SK-N-MC (cell line): ENCODE measurements at places on chromosomes 4 and X.

GRCh38 chr4:167578906-167579305 lies 344.6 kb upstream of the SPOCK3 start:
- DNase-seq: no peak

DNA sequence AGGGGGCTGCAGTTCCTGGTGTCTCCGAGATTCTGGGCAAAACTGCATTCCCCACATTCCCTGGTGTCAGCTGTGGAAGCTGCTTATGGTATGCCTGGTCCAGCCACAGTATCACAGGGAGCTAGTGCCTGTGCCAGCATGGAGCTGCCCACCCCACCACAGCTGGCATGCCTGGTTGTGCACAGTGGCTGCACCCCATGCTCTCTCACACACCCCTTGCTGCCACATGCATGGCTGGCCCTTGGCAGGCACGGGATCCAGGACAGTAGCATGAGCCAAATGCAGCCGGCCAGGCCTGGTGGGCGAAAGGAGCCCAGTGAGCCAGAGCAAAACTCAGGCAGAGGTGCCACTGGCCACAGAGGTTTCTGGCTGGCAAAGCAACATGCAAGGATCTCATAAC lies 418.0 kb upstream of the SPOCK3 start:
- DNase-seq: no peak

DNA sequence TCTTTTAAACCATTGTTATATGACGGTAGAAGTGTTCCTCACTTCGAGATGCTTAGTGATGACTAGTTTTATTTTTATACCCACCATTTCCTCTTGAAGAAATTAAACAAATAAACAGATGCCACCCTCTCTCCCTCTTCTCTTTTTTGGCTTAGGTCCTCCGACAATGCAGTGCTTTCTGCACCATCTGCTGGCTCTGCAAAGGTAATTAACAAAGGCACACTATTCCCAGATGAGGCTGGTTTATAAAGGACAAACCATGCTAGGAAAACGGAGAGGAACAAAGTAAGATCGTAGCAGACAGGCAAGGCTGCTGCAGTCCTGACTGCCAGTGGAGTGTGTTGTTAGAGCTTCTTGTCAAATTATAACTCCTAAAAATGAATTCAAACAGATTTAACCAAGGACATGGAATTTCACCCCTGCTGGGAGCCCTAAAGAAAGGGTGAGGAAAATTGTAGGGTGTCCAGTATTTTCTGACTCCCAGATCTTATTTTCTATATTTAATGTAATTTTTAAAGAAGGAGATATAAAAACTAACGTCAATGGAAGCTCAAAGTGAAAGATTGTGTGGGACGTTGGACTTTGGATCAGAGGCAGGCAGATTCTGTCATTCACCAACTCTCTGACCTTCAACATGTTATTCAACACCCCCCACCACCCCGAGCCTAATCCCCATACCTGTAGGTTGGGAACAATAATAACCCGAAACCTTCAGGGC lies 142.1 kb downstream of the CPEB2 start:
- no peak for DNase-seq

GRCh38 chr4:2948895-2949781 lies 14.1 kb downstream of the NOP14 start:
- DNase-seq: no peak

GRCh38 chr4:47915378-47915777 lies 995 bp upstream of the NFXL1 start:
- no peak for DNase-seq

GRCh38 chrX:13808293-13808692 lies 8.6 kb downstream of the GPM6B start:
- no peak for DNase-seq

DNA sequence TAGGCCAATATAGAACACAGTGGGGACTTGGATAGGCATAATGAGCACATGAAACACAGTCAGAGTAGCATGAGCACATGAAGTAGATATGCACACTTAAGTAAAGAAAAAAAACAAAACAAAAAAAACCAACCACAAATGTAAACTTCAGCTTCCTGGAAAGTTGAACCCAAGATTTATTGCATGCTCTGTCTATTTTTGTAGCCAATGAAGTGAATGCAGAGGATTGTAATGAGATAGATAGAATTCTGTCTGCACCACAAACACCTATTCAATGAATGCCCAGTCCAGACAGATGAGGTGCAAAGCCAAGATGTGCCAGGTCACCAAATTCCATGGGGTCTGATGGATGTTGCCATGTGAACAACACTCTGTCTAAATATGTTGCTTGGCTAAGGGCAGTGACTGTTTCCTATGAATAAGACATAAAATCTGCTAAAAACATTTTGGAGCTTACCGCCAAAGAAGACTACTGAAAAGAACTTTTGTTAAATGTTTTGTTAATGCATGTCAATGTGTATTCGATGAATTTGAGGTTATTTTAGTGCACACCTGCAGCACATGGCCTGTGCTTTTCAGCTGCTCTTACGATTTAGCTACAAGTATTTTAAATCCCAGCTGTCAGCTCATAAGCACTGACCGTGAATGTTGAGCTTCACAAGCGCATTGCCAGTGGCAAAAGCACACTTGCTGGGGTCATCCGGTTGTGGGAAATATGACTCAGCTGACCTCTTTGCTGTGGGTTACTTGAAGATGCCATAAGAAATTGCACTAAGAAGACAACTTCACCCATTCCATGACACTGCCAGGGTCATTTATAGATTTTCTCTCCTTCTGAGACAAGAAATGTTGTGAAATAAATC lies 374.8 kb upstream of the GNPDA2 start:
- no peak for DNase-seq

GRCh38 chr4:169582203-169582602 lies 30.2 kb downstream of the NEK1 start:
- DNase-seq: no peak

GRCh38 chr4:182022909-182023308 lies 220.3 kb upstream of the TENM3 start:
- DNase-seq: no peak

DNA sequence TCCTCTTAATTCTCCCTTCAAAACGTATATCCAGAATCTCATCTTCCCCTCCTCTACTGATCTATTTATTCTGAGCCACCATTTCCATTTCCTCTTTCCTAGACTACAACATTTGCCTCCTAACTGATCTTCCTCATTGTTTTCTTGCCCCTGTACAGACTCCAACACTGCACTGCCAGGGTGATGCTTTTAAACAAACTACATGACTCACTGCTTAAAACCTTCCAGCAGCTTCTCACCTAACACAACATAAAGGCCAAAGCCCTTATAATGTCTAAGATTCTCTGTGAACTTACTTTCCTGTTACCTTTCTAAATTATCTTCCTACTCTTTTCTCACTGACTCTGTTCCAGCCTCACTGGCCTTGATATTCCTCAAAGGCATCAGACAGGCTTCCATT lies 161.0 kb upstream of the HS3ST1 start:
- no peak for DNase-seq

DNA sequence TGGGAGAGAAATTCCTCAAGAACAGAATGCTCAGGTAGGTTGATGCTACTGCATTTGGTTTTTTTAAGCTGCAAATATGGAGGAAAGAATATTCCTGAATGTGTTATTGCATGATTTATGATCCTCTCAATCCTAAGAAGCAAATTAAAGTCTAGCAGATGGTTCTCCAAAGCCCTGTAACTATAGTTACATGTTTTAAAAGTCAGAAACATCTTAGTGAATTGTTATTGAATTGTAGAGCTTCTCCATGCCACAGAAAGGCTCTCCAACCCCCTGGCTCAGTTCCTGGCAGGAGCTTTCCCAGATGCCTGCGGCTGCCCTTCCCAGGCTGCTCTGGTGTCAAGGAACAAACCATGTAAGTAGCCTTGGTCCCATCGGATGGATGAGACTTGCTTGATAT lies 227.8 kb upstream of the GATB start:
- DNase-seq: no peak

- no peak for DNase-seq
These were observed 148.1 kb upstream of the SH3RF1 start for GRCh38 chr4:169418846-169419245.

GRCh38 chr4:55571806-55572205 lies 20.2 kb downstream of the PDCL2 start:
- DNase-seq: no peak

DNA sequence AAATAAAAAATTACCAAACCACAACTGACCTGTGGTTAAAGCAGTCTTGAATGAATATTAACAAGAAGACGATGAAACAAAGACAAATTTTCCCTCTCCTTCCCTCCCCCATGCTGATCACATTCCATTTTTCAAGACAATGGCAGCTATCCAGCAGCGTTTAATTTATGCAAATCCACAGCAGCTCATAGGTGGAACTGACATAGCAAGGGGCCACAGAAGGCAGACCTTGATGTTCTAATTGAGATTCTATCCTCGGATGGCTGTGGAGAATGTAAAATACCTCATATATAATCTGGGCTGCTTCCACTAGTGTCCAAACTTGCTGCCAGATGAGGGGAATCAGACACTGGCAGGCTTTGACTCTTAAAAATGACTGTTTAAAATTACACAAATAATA lies 211.5 kb downstream of the CHRDL1 start:
- no peak for DNase-seq

DNA sequence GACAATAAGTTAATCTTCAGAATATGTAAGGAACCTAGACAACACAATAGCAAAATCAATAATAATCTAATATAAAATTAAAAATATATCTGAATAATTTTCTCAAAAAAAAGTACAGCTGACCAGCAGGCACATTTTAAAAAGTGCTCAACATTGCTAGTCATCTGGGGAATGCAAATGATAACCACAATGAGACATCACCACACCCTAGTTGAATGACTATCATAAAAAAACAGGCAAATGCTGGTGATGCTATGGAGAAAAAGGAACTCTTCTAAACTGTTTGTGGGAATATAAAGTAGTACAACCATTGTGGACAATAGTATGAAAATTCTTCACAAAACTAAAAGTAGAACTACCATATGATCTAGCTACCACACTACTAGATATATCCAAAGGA lies 956.9 kb upstream of the NDST4 start:
- no peak for DNase-seq

- no peak for DNase-seq
These were observed 615.8 kb downstream of the TRAM1L1 start for GRCh38 chr4:116469582-116469981.

- no peak for DNase-seq
These were observed 19.7 kb downstream of the FAM47E start for GRCh38 chr4:76271248-76271647.

DNA sequence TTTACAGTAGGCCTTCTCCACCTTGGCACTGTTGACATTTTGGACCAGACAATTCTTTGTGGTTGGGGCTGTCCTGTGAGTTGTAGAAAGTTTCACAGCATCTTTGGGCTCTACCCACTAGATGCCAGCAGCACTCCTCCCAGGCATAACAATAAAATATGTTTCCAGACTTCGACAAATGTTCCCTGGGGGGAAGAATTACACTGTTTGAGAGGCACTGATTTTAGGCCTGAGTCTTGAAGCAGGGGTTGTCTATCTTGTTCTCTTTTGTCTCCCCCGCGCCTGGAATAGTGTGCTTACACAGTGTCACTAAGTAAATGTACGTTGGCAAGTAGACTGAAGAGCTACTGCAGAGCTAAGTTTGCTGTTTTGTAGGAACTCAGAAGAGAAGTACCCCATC lies 254.4 kb upstream of the BOD1L1 start:
- no peak for DNase-seq

GRCh38 chr4:178672512-178672911 lies 1230.3 kb upstream of the AGA start:
- DNase-seq: no peak

GRCh38 chr4:113692809-113693411 lies 68.6 kb downstream of the CAMK2D start:
- DNase-seq: no peak

GRCh38 chrX:13695601-13696115 lies 6.7 kb downstream of the RAB9A start:
- no peak for DNase-seq

GRCh38 chr4:48031802-48032525 lies 15.4 kb downstream of the NIPAL1 start:
- no peak for DNase-seq

DNA sequence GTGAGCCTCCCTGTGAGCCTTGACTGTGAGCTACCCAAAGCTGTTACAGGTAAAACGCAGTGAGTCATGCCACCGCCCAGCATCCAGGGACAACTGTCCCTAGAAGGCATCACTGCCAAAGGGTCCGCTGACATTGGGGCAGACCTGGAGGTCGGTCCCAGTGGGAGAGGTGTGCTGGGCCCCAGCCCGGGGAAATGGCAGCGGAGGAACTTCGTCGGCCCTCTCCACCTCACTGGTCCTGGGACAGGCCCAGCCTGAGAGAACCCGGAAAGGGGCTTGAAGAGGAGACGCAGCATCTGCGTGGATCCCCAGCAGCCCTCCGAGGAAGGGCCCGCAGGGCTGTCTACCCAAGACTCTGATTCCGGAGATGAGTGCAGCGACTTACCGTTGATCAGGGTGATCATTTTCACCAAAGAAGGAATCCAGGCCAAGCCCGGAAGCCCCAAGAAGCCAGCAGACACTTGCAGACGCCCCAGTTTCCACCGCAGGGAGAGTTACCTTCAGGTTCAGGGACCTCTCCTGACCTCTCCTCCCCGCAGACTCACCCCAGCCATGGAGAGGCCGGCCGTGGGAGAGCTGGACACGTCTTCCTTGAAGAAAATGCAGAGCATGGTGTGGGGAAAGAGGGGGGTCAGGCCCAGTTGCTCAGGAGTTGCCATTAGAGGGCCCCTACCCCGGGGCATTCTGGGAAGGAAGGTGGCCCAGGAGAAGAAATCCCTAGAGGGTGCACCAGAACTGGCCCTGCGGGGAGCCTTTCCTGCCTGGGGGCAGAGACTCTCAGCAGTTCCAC lies 51.2 kb downstream of the CXorf49B start:
- DNase-seq: no peak

- DNase-seq: no peak
These were observed 86.6 kb downstream of the RTL5 start for GRCh38 chrX:72045141-72045540.

DNA sequence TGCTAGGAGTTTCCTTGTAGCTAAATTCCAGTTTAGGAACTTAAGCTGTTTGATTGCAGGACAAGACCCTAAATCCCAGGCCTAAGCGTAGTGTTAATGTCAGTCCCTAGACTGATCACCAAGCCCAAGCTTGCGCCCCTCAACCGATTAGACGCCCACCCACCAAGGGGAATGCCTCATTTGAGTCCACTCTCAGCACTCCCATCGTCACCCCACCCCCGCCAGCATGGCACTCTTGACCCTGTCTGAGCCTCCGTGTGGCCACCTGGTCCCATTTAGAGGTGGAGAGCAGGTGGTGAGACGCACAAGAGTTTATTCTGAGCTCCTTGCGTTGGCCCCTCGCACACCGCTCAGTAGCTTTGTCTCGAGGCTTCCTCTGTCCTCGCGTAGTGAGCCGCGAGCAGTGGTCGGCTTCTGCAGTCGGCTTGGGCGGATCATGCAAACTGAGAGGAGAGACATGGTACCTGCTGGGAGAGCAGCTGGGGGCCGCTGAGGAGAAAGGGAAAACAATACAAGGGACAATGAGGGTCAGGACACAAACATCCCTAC lies 48.5 kb upstream of the ZNF157 start:
- no peak for DNase-seq

DNA sequence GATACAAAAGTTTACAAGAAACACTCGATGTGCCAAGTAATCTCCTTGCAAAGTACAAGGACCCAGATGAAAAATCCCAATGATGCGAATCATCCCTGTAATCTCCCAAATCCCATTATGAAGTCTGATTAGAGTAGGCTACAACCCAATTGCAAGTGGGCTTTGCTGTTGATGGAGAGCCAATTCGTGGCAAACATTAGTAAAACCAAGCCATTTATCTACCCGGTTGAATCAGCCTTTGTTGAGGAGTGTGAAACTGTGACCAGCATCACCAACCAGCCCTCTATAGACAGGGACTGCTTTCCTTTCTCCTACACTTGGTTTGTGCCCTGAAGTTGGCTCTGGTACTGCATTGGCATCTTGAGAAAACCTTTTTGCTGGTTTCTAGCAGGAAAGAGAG lies 1.2 kb upstream of the PRPS2 start:
- no peak for DNase-seq

GRCh38 chrX:44189116-44189515 lies 154.4 kb downstream of the EFHC2 start:
- DNase-seq: no peak
